Aorta (tissue), 5 donors: ENCODE measurements at places on chromosomes 7 and 10. TPM values are rescaled to one million over a fixed set of nuclear protein-coding genes. Genes with fewer than 3 reads are reported as not detected.

DNA sequence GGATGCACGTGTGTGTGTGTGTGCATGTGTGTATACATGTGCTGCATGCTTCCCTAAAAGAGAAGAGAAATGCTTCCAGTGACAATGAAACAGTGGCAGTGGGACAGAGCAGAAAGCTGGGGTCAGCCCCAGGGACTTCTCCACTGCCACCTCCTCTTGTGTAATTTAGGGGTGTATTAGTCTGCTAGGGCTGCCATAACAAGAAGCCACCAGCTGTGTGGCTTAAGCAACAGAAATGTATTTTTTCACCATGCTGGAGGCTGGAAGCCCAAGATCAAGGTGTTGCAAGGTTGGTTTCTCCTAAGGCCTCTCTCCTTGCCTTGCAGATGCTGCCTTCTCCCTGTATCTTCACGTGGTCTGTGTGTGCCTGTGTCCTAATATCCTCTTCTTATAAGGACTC lies 190.5 kb downstream of the CXCL12 start:
- H3K4me1 ChIP-seq: no peaks in the 10 kb centered on the region
- no peaks in the 10 kb centered on the region for H3K27me3 ChIP-seq
- H3K36me3 ChIP-seq: no peaks in the 10 kb centered on the region
- H3K27ac ChIP-seq: no peak overlapping the region
- no peak overlapping the region for H3K4me3 ChIP-seq

DNA sequence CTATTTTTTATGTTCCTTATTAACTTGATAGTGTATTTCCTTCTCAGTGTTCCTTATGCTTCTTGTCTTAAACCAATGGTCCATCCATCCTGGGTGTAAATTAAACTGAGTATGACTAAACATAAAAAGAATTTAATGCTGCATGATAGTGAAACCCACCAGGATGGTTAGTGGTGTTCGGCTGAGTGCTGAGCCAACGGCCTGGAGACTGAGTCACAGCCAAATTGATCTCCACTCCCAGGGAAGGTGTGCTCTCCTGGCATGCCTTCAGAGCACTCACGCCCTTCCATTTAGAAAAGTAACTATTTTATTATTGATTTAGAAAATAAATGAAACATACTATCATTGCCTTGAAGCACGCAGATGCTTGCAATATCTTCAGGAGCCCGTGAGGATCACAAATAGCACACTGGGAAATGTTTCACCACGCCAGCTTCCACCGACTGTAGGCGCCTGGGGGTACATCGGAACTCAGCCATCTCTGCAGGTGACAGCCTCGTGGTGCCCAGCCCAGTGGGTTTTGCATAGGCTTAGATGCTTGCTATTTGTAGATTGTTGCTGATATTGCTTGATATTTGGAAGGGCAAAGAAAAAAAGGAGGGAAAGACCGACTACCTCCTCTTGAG lies 40.0 kb upstream of the LOXL4 start:
- DNase-seq: no peak
- H3K27ac ChIP-seq: no peak overlapping the region
- H3K36me3 ChIP-seq: no peaks in the 10 kb centered on the region
- no peak overlapping the region for H3K4me3 ChIP-seq
- no peaks in the 10 kb centered on the region for H3K4me1 ChIP-seq

DNA sequence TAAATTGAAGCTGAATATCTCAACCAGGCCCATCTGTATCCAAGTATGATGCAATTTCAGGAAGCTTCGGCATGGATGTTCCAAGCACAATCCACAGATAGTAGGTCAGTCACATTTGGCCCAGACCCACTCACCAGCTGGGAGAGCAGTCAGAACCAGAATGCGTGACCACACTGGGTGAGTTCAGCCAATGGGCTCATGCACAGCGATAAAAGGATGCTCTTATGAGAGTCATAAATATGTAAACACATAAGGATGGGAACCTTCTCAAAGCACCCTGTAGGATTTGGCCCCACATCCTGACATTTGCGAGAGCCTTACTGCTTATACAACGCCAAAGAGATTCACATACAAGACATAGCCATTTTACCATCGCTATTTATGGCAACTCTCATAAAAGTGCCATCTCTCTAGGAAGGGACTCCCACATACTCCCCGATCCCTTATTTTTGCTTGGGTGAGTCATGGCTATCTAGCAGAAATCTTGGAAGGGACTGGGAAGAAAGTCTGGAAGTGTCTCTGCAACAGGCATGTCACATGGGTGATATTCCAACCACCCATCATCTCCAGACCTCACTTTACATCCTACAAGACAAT lies 3.0 kb downstream of the AFAP1L2 start:
- DNase-seq: peak; percentile 66
- H3K4me3 ChIP-seq: no peak overlapping the region
- no peaks in the 10 kb centered on the region for H3K36me3 ChIP-seq
- H3K4me1 ChIP-seq: no peaks in the 10 kb centered on the region
- H3K27ac ChIP-seq: no peak overlapping the region

GRCh38 chr10:93173967-93174845 lies 100.5 kb downstream of the CYP26A1 start:
- DNase-seq: no peak
- H3K4me3 ChIP-seq: no peak overlapping the region
- H3K4me1 ChIP-seq: no peaks in the 10 kb centered on the region
- no peak overlapping the region for H3K27ac ChIP-seq
- H3K27me3 ChIP-seq: no peaks in the 10 kb centered on the region

Gene THSD7A
- 20.0 TPM for total RNA-seq

GRCh38 chr7:139650429-139651100 lies 127.1 kb downstream of the CLEC2L start:
- no peaks in the 10 kb centered on the region for H3K4me1 ChIP-seq
- no peak for DNase-seq
- H3K4me3 ChIP-seq: no peak overlapping the region
- H3K36me3 ChIP-seq: no peaks in the 10 kb centered on the region

Gene GATA3
- 0.78 TPM for total RNA-seq

DNA sequence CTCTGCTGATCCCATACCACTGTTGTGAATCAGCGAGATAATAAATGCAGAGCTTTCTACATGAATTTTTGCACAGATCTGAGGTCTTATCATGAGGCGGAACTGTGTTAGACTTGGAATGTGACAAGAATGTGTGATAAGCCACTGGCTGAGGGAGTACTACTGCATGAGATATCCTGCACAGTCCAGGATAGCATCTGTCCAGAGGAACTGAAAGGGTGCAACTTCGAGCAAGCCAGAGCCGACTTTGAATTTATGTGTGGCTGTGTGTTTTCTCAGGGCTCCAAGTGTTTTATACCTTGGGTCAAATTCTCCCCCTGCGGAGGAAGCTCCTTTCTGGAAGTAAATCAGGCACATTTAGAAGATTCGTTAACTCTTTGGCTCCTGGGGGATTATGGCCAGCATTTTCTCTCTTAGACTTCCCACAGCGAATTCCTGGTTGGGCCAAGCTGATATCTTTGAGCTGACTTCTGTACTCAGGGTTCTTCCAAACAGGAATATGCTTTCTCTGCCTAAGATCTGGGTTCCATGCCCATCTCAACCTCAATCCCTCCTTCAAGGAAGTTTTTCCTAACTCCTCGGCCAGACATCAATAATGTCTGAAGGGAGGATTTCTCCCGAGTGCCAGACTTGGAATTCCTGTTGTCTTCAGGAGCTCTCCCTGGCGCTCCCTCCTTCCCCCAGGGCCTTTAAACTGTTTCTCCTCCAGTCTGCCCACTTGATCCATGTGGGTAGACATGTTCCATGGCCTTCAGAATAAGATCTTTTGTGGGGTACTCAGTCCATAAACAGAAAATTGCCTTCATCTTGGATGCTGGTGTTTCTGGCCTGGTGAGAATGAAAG lies 2.5 kb upstream of the MEST start:
- H3K4me3 ChIP-seq: no peak overlapping the region
- DNase-seq: no peak
- H3K27me3 ChIP-seq: no peaks in the 10 kb centered on the region
- H3K27ac ChIP-seq: no peak overlapping the region

DNA sequence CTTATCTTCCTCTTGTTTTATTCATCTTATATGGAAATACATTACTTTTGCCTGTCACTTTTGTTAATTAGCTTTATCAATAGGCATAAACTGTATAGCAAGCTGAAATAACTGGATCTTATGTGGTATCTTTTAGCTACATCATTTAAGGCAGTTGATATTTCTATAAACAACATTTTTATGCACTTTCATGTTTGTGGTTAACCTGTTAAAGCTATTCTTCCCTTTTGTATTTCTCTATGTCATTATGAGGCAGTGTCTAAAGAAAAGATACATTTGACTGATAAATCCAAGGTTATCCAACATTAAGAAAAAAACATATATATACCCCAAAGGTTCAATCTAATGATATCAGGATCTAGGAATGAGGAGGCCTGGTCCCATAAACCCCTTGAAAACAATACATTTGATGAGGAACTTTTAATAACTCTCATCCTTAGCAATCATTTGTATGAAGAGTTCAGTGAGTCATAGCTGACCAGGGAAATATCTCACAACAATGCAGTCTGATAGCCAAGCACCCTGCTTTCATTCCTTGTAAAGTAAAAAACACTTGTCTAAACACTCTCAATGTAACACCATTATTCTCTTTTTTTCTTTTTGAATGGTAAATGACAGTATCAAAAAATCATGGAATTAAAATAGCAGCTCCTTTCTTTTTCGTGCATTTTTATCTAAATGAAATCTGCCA lies 300.9 kb downstream of the NEBL start:
- no peak overlapping the region for H3K27ac ChIP-seq
- no peak for DNase-seq
- H3K4me3 ChIP-seq: no peak overlapping the region
- H3K27me3 ChIP-seq: no peaks in the 10 kb centered on the region
- peaks cover 5% of the 10 kb centered on the region for H3K4me1 ChIP-seq

DNA sequence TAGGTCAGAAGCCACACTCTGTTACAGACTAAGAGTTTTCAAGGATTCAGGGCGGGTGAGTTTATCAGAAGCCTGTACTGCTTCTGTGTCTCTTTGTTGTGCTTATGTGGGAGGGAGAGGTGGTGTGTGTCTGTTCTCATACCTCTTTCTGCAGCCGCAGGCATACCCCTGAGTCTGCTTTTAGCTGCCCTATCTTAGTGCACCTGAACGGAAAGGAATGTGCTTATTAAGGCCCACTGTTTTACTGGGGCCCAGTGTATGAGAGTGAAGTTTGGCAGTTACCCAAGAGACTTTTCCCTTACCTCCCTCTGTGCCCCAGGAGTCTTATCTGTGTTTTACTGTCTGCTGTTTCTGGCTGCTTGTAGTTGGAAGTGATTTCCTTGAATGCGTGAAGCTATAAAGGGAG lies 104.3 kb downstream of the TYW1 start:
- no peaks in the 10 kb centered on the region for H3K27me3 ChIP-seq
- no peak overlapping the region for H3K27ac ChIP-seq
- H3K4me1 ChIP-seq: no peaks in the 10 kb centered on the region
- no peak for DNase-seq

DNA sequence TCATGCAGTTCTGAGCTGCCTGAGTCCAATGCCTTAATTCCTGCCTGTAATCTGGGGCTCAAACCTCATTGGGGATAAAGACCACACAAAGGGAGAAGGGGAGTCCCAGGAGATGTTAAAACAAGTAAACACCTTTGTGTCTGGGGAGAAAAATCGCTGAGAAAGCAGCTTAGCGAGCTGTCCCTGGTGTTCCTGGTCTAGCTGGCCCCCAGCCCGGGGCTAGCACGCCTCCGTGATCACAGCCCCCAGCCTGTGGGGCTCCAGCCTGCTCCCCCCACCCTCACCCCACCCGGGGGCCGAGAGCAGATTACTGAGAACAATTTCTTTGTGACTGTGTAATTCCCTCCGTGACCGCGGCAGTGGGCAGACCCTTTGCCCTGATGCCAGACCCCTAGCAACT lies 24.8 kb downstream of the DPCD start:
- H3K4me1 ChIP-seq: no peaks in the 10 kb centered on the region
- peaks cover 10% of the 10 kb centered on the region for H3K36me3 ChIP-seq
- no peak overlapping the region for H3K4me3 ChIP-seq
- DNase-seq: no peak
- no peaks in the 10 kb centered on the region for H3K27me3 ChIP-seq

GRCh38 chr7:46830-47140 lies 145.6 kb upstream of the FAM20C start:
- H3K36me3 ChIP-seq: no peaks in the 10 kb centered on the region
- peak; percentile 19 for DNase-seq
- no peak overlapping the region for H3K4me3 ChIP-seq
- no peaks in the 10 kb centered on the region for H3K4me1 ChIP-seq
- no peak overlapping the region for H3K27ac ChIP-seq

- DNase-seq: no peak
- H3K27me3 ChIP-seq: no peaks in the 10 kb centered on the region
- no peaks in the 10 kb centered on the region for H3K36me3 ChIP-seq
- no peak overlapping the region for H3K4me3 ChIP-seq
- H3K27ac ChIP-seq: no peak overlapping the region
Measured at GRCh38 chr10:48197236-48197899, 77.1 kb downstream of the FRMPD2 start.

DNA sequence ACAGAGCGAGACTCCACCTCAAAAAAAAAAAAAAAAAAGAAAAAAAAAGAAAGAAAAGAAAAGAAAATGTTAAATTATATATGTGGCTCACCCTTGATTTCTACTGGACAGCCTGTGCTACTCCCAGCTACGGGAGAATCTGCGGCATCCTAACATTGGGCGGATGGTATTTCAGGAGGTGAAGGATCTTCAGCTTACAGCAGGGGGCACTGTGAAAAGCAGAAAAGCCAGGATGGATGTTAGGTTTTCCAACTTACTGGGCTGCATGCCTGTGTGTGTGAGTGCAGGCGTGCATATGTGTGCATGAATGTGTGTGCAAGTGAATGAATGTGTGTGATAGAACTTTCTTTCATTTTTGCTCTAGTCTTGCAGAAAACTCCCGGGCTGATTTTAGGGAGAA lies 1066.5 kb downstream of the TYW1 start:
- no peak overlapping the region for H3K4me3 ChIP-seq
- H3K27me3 ChIP-seq: no peaks in the 10 kb centered on the region
- H3K27ac ChIP-seq: no peak overlapping the region

- no peak for DNase-seq
- H3K27ac ChIP-seq: no peak overlapping the region
- H3K4me1 ChIP-seq: no peaks in the 10 kb centered on the region
- H3K27me3 ChIP-seq: no peaks in the 10 kb centered on the region
Measured at GRCh38 chr10:11643039-11643438, 31.6 kb upstream of the USP6NL start.
